ENCODE measurements at places on chromosomes 11 and 22.

- no peak for DNase-seq
Measured at GRCh38 chr22:27815826-27816530, 14.4 kb upstream of the MN1 start.

DNA sequence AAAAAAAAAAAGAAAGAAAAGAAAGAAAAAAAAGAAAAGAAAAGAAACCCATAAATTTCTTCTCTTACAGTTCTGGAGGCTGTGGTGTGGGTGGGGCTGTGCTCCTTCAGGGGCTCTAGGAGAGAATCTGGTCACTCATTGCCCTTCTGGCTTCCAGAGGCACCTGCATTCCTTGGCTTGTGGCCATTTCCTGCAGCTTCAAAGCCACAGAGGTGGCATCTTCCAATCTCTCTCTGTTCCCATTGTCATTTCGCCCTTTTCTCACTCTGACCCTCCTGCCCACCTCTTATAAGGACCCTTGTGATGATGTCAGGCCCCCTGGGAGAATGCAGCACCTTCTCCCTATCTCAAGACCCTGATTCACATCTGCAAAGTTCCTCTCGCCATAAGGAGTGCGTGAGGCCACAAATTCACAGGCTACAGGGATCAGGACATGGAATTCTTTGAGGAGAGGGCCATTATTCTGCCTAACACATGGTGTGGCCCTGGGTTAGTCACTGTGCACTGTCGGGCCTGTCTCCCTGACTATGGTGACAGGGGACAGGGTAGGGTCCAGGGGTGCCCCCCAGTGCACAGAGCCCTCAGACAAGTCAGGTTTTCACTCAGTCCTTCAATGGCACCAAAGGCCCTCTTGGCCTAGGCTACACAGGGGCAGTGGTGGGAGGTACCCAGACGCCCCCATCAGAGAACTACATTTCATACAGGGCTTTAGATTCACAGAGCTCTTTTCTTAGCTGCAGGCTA is 38.6 kb upstream of the PRR5 start:
- no peak for DNase-seq

DNA sequence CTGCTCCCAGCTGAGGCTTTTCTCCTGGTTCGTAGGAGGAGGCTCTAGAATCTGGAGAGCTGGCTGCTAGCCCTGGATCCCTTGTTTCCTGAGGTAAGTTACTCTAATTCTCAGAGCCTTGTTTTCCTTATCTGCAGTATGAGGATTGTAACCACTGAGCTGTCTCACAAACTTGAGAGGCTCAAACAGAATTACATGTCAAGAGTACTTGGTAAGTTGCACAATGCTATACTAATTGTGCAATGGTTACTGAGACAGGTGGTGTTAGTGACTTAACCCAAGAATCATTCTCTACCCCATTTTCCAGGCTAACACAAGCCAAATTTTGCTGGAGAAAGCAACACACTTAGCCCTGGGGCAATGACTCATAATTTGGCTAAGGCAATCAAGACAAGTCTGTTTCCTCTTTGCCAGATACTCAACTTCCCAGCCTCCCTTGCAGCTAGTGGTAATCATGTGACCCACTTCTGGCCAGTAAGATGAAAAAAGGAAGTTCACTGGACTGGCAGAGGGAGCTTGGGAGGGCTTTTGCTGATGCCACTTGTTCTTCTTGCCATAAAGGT is 348.0 kb downstream of the TENM4 start:
- DNase-seq: no peak

- no peak for DNase-seq
Measured at GRCh38 chr11:119375337-119376196, 5.9 kb downstream of the USP2 start.

GRCh38 chr11:58592760-58593472 is 14.1 kb downstream of the ZFP91 start:
- DNase-seq: no peak

DNA sequence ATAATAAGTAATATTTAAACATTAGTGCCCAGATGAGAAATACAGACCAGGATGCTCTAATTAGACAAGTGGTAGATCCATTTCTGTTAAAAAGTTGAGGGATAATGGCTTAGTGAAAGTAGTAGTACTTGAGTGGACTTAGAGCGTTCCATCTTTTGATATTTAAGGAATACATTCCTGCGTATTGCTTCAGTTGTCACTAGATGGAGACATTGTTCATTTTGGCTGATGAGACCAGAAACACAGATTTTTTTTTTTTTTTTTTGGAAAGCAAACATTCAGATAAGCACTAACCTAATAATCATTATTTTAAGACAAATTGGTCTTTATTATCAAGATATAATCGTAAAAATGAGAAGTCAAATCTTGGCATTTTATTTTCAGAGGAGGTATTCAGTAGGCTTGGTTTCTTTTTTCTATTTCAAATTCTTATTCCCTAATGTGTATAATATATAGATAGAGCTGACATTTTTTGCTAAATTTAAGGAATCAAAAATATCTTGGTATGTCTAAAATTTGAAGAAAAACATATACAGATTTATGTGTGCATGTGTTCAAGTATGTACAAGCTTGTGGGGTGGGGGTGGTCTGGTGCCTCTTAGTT is 92.9 kb downstream of the DYNC2H1 start:
- DNase-seq: no peak

DNA sequence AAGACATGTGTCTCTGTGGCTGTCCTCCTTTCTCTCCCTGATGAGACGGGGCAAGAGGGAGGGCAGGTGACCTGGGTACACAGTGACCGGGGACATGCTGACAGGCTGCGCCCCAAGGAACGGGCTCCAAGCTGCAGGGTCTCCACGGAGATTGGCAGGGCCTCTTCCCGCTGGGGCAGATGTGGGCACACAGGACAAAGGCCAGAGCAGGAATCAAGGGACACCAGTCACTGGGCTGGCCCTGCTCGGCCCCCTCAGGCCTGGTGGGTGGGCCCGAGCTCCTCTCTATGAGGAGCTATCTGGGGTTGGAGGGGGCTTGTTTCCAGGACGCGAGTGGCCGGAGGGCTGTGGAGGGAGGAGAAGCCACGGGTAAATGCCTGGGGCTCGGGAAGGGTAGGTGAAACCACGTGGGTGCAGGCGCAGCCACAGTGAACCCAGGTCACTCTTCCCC is 11.2 kb downstream of the PNPLA5 start:
- no peak for DNase-seq

- DNase-seq: no peak
Measured at GRCh38 chr11:2807025-2807681, 78.4 kb downstream of the CDKN1C start.

DNA sequence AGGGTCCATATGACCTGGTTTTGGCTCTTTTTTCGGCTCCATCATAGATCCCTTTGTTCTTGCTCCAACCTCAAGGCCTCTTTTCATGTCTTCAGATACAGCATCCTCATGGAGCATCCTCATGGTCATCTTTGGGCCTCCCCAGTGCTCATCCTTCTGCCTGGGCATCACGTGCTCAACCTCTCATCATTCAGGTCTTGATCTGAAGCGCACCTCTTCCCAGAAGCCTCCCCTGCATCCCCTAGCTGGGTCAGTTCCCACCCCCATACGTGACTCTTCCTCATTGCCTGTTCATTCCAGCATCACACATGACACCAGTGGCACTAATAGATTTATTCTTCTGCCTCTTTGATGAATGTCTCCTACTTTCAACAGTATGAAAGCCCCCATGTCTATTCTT is 192.2 kb downstream of the MIAT start:
- DNase-seq: no peak

- peak; percentile 33 for DNase-seq
Measured at GRCh38 chr11:113137713-113138529, 176.5 kb upstream of the TTC12 start.

DNA sequence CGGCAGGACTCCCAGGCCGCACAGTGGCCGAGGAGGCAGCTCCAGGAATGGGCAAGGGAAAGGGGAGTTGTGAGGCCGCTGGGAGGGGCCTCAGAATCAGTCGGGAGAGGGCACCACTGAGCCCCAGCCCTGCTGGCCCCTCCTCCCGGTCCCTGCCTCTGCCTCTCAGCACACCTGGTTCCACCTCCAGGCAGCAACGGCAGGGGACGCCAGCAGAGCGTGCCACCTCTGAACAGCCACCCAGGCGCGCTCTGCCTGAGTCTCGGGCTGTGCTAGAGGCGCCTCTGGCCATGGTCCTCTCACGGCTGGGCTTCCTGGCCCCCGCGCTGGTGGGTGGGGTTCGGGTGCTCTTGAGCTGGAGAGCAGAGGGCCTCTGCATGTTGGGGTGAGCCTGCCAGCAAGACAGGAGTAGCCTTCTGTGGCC is 33.0 kb downstream of the MOB2 start:
- DNase-seq: no peak

GRCh38 chr11:75351541-75351790 is at the start of gene ARRB1:
ARRB1 (minus strand) TSS chr11:75351661; CDS start chr11:75351607, 54 bp downstream.
- DNase-seq: no peak

- no peak for DNase-seq
Measured at GRCh38 chr22:32043391-32043790, 330 bp downstream of the SLC5A1 start.

Measured in NCI-H1417 treated with DMSO at 0.1 percent for 48 hours (cell line).